CD4-positive, alpha-beta T cell treated with Interleukin-1 beta for 1 hour (primary cell): ENCODE measurements at places on chromosomes 2 and 18.

DNA sequence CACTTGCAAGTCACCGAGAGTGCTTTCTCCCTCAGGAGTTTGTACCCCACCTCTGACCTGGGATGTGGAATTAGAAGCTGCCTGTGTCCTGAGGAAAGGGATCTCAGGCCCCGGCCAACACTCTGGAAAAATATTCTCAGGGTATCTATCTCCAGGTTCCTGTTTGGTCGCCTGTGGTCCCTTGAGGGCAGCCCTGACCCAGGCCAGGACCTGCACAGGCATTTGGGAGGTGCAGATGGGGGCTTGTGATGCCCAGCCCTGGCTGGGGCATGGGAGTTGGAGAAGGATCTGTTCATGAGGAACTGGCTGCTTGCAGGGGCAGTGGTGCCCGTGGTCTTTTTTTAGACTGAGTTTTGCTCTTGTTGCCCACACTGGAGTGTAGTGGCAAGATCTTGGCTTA, 46.3 kb downstream of the MYCN start:
- DNase-seq: no peak

DNA sequence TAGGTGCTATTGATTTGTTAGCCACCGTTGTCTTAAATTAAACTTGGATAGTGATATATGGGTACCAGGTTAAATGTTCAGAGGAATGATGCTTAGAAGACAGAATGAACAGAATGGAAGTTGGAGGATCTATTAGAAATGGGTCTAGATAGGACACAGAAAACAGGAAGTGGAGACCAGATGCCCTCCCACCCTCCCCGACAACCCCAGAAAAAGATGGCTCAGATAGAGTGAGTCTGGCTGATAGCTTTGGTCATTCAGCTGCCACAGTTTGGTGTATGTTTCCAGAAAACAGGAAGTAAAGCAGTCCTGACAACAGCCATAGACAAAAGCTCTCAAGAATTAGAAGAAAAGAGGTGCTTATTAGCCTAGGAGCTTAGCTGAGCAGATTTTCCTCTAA, 71.5 kb upstream of the DSG1 start:
- DNase-seq: no peak

DNA sequence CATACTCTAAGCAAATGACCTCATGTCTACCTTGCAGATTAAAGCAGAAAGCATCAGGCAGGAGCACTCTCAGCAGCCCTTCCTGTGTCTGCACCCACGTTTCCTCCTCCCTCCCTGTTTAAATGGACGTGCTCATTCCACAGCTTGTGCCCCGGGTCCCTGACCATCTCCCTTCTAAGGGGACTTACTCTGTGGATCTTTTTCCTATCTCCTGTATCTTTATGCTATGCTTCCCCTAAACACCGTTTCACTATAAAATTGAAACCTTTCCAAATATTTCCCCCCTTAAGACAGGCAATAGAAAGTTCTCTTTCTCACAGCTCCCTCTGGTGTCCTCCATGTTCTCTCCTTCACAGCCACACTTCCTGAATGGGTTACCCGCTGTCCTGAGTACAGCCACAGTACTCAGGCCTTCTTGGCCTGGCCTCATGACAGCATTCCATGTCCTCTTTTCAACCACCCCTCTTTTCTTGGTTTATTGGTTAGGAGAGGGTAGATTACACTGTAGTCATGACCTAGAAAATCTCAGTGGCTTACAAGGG, 41.1 kb downstream of the TMEM185B start:
- DNase-seq: no peak

GRCh38 chr18:39341129-39341528, 1775.5 kb upstream of the CELF4 start:
- no peak for DNase-seq

- DNase-seq: no peak
These were observed 31.0 kb upstream of the EPB41L3 start for GRCh38 chr18:5574843-5575242.

DNA sequence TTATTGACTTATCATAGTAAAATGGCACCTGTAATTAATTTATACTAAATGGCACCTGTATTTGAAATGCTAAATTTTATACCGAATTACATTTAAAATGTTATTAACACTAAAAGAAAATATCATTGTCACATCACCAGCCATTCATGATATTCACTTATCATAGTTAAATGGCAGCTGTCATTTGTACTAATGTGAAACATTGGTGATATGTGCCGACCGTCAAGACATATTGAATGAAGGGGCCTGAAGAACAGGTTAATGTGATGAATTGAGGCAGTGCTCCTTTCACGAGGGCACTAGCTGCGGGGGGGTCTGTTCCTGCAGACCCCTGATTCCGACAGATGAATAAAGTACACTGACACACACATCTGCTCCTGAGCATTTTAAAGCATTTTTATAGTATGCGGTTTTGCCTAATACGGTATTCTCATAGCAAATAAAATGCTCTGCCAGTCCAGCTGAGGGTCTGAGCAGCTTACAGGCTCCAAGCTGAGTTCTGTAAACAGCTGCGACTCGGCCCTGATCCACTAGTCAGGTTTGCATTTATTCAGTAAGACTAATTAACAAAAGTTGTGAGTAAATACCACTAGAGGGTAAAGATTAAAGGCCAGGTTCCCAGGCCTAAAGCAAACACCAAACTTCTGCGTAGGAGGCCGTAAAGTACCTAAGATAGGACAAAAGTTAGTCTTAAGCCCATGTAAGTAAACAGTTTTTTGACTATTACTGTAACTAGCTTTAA, 593.4 kb upstream of the NETO1 start:
- DNase-seq: no peak

DNA sequence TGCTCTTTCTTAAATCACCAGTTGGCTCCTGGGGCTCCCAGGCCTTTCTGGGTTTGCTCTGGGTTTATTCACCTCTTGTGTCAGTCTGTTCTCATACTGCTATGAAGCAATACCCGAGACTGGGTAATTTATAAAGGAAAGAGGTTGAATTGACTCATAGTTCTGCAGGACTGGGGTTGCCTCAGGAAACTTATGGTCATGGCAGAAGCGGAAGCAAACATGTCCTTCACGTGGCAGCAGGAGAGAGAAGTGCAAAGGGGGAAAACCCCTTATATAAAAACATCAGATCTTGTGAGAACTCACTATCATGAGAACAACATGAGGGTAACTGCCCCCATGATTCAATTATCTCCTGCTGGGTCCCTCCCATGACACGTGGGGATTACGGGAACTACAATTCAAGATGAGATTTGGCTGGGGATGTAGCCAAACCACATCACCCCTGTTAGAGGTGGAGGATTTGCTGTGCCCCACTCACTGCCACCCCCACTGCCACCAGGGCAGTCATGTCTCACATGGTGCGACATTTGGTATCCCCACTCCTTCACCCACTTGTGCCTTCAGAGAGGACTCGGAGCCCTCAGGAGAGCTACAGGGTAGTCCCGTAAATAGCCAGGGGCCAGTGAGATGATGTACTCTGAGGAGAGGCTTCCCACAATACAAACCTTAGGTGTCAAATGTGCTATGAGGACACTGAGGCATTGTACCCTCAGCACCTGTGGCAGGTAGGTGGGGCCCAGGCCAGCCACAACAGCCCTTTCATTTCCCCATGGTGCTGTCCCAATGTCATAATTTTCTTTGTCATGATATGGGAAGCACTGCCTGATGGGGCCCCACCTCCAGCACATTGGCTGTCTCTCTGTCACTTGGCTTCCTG, 35.7 kb downstream of the CDC42EP3 start:
- DNase-seq: peak; percentile 84

GRCh38 chr2:224308272-224308911, 93.5 kb downstream of the FAM124B start:
- no peak for DNase-seq

- DNase-seq: no peak
These were observed 11.0 kb downstream of the WDR33 start for GRCh38 chr2:127799926-127800325.

DNA sequence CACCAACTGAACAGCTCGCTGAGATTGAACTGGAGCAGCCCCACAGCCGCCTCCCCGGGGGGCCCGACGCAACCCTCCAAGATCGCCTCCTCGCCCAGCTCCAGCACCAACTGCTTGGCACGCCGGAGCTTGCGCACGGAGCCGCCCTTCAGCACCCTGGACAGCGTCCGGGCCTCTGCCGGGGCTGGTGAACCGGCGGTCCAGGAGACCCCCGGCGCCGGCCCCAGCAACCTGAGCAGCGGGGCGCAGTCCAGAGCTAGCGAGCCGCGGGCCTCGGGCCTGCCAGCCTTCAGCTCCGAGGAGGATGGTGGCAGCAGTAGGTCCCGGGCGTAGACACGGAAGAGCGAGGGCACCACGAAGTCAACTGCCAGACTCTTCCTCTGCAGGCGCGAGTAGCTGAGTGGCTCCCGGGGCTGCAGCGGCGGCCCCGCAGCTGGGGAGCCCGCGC, 1.2 kb downstream of the ALK start:
- no peak for DNase-seq

DNA sequence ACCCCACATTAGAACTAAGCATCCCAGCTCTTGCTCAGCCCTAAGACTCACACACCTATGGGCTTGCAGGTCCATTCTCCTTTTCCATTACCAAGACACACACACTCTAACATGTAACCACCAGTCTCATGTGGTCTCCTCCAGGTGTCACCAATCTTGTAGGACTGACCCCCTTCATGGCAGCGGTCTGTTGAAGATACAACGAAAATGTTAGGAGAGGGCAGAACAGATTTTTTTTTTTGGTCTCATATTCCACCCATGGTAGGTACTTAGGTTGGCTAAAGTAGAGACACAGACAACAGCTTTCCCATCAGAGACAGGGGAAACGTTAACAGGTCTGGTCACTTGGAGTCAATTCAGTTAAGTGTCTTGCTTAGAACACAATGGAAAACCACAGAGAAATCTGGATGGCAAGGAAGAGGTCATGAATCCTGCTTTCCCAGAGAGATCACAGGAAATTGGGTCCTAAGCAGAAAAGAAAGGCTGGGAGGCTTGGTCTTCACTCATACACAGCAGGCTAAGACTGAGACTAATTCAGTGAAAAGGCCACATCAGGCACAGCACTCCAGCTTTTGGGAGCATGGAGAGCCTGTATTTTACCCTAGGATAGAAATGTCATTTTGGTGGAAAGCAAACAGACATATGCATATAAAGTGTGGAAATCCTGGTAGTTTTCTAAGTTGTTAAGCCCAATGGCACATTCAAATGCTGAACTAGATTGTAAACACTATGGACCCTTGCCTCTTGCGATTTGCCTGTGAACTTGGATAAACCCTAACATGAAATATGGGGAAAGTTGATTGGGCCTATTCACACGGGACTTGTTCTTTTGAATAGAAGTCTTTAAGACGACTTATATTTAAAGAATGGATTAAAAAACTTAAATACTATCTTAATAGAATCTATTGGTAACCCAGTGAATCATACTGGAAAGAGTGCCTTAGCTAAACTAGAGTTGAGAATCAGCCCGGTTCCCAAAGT, 3.8 kb downstream of the FN1 start:
- no peak for DNase-seq

DNA sequence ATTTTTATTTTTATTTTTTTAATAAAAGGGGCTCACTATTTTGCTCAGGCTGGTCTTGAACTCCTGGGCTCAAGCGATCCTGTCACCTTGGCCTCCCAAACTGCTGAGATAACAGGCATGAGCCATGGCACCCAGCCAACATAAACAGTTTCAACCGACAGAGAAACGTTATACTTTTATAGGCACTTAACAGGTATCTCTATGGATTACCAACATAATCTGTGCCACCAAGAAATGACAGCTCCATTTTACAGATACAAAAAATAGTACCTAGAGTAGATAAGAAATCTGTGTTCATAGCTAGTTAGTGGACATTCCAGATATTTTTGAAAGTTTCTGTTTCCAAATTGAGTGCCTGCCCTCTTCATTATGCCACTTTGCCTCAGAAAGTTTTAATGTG, 1316.7 kb downstream of the LRP1B start:
- no peak for DNase-seq

GRCh38 chr2:88521445-88522073, 69.1 kb upstream of the FOXI3 start:
- no peak for DNase-seq

GRCh38 chr2:113283704-113284284, 5.1 kb upstream of the PAX8 start:
- DNase-seq: no peak
